Lower leg skin (tissue), 4 donors: ENCODE measurements at places on chromosomes 3 and 15.

DNA sequence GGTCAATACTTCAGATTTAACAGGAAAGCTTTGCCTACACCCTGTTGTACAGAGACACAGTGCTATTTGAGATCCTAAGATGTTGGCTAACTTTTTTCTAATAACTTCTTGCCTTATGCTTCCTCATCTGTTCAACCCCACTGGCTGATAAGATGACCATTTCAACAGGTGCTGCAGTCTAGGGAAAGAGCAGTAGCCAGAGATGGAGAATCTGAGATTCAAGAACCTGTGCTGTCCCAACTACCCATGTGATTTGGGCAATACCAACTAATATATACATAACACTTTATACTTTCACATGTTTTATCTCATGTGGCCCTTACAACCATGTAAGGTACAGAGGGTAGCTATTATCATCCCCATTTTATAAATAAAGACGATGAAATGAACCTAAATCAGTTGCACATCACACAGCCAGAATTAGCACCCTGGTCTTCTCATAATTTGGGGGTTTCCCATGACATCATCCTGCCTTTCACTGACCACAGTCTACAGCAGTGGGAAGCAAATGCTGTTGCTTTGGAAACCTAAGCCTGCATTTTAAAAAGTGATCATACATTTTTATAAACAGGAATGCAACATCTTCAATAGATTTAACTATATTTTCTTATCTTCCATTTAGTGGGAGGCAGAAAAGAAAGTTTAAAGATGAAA is 9.7 kb downstream of the TTC23 start:
- no peak for DNase-seq

GRCh38 chr15:90126596-90127435 is 24.5 kb upstream of the IDH2 start:
- DNase-seq: no peak

GRCh38 chr3:52194485-52195290 is 3.3 kb upstream of the ALAS1 start:
- no peak for DNase-seq

DNA sequence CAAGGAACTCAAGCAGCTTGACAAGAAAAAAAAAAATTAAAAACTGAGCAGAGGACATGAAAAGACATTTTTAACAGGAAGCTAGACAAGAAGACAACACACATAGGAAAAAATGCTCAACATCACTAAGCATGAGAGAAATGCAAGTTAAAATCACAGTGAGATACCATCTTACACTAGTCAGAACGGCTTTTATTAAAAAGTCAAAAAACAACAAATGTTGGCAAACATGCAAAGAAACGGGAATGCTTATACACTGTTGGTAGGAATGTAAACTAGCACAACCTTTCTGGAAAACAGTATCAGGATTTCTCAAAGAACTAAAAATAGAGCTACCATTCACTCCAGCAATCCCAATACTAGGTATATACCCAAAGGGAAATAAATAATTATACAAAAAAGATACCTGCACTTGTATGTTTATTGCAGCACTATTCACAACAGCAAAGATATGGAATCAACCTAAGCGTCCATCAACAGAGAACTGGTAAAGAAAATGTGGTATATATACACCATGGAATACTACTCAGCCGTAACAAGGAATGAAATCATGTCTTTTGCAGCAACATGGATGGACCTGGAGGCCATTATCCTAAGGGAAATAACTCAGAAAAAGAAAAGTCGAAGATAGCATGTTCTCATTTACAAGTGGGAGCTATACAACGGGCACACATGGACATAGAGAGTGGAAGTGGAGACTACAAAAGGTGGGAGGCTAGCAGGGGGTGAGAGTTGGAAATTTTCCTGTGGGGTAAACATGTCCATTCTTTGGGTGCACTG is 5.2 kb downstream of the GOLIM4 start:
- DNase-seq: no peak

- DNase-seq: no peak
Observed at GRCh38 chr3:60096403-60096802, 1046.6 kb upstream of the CFAP20DC start.

GRCh38 chr3:70849911-70850699 is 537.7 kb upstream of the MDFIC2 start:
- DNase-seq: peak; percentile 49

- no peak for DNase-seq
Observed at GRCh38 chr15:76588811-76589747, 252.5 kb downstream of the ISL2 start.

DNA sequence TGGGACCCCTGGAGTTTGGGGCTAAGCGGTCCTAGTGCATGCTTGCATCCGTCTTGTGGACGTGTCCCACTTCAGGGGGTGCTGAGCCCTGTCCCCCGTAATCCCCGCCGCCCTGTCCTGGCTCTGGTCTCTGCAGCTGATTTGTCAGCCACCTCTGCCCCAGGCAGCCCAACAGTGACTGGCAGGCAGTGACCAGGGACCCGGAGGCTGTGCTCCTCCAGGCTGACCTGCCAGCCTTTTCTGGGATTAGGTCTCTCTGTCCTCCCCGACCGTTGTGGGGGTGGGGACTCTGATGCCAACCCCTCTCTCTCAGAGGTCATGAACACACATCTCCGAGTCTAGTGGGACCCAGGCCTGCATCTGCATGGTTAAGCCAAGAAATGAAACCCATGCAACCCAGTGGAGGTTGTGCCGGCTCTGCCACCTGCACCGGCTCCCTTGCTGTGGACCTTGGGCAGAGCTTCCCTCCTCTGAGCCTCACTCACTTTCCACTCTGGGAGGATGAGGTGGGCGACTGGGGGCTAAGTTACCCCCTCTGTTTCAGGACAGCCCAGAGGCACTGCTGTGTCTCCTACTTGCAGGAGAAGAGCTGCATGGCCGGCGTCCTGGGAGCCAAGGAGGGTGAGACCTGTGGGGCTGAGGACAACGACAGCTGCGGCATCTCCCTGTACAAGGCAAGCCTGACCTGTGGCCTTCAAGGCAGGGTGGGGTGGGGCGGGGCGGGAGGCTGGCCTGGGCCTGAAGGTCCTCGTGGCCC is 60.2 kb downstream of the FBLN2 start:
- no peak for DNase-seq

- DNase-seq: no peak
Observed at GRCh38 chr3:18382760-18383369, 42.3 kb downstream of the SATB1 start.

- no peak for DNase-seq
Observed at GRCh38 chr3:52851348-52851747, 16.5 kb upstream of the MUSTN1 start.

DNA sequence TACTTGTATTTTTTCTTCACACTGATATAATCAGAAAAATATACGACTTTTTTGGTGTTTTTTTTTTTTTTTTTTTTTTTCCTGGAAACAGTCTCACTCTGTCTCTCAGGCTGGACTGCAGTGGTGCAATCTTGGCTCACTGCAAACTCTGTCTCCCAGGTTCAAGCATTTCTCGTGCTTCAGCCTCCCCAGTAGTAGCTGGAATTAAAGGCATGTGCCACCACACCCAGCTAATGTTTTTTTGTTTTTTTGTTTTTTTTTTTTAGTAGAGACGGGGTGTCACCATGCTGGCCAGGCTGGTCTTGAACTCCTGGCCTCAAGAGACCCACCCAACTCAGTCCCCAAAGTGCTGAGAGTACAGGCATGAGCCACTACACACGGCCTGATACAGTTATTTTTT is 20.8 kb upstream of the DNAAF4 start:
- no peak for DNase-seq
